Mesothelial cell of epicardium (in vitro differentiated cells): ENCODE measurements at places on chromosomes 11 and 22. TPM values are rescaled to one million over a fixed set of nuclear protein-coding genes. Genes with fewer than 3 reads are reported as not detected.

- peak overlapping the region; percentile 62 for H3K4me3 ChIP-seq
- H3K36me3 ChIP-seq, result no peaks in the 10 kb centered on the region
- H3K27me3 ChIP-seq, result peaks cover 9% of the 10 kb centered on the region
- DNase-seq, result peak; percentile 81
These were observed 7.4 kb downstream of the NDUFV1 start for GRCh38 chr11:67613960-67614715.

- peak overlapping the region; percentile 13 for H3K27ac ChIP-seq
- peaks cover 5% of the 10 kb centered on the region for H3K36me3 ChIP-seq
- peaks cover 61% of the 10 kb centered on the region for H3K4me1 ChIP-seq
These were observed 3.0 kb upstream of the APOL4 start for GRCh38 chr22:36204632-36205015.

DNA sequence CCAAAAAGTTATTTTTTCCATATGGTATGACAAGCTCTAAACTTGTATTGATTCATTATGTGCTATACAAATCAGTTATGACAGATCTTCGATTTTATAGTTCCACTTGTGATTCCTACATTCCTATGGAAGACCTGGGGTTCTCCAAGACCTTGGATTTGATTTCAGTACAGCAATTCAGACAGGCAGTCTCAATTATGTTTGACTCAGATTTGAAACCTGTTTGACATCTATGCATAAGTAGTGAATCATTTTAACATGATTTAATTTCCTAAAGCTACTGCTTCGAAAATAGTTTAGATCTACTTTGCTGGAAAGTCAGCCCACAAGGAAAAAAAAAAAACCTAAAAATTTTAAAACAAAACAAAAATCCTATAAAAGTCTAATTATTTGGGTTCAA is 820.4 kb downstream of the LUZP2 start:
- no peak overlapping the region for H3K4me3 ChIP-seq
- H3K4me1 ChIP-seq, result no peaks in the 10 kb centered on the region
- DNase-seq, result no peak
- H3K27ac ChIP-seq, result no peak overlapping the region
- H3K36me3 ChIP-seq, result no peaks in the 10 kb centered on the region
- H3K27me3 ChIP-seq, result no peaks in the 10 kb centered on the region

GRCh38 chr11:18203723-18204122 is 31.1 kb downstream of the MRGPRX4 start:
- H3K36me3 ChIP-seq, result no peaks in the 10 kb centered on the region
- DNase-seq, result no peak
- H3K4me3 ChIP-seq, result no peak overlapping the region

Gene CCDC188
- not detected in 3 replicates for total RNA-seq

Gene KLHDC7B
- 0.07 to 0.11 TPM (median 0.09 TPM) in 3 replicates for total RNA-seq

Gene BIRC3
- total RNA-seq, result 1.4 to 2.2 TPM (median 1.8 TPM) in 3 replicates
